Left ventricle myocardium inferior (tissue), 1 donor: ENCODE measurements at places on chromosomes 4 and X.
A peak's percentile ranks its signal among the peaks of the same experiment; 100 is the strongest.

DNA sequence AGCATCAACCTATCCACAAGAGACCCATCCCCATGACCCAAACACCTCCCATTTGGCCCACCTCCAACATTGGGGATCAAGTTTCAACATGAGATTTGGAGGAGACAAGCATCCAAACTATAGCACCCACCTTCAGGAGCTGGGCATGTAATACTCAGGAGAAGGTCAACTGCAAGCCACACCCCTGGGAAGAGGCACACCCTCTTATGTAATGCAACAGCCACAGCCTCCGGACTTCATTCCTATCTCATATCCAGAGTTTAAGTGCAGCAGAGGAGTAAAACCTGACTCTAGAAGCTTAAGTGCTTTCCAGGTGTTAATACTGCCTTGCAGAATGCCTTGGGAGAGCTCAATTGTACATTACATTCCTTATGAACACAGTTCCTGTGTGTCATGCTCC lies 197.4 kb downstream of the PTTG2 start:
- DNase-seq, result no peak

DNA sequence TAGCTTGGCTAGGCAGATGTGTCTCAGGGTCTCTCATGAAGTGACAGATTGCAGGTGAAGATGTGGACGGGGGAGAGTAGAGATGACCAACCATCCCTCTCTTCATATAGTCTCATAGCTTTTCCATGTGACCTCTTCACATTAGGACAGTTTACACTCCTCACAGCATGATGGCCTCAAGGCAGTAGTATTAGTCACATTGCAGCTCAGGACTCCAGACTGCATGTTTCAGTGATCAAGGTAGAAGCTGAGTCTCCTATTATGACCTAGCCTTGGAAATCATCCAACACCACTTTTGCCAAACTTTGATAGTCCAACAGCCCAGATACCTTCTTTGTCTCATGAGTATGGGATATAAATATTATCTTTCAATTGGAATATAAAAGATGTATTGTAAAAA lies 147.7 kb downstream of the GASK1B start:
- no peak for DNase-seq

- DNase-seq, result peak; percentile 51
Measured at GRCh38 chrX:139932073-139932900, 566 bp downstream of the ATP11C start.

GRCh38 chrX:120251471-120252011 lies 929 bp downstream of the ZBTB33 start:
- no peak for DNase-seq

DNA sequence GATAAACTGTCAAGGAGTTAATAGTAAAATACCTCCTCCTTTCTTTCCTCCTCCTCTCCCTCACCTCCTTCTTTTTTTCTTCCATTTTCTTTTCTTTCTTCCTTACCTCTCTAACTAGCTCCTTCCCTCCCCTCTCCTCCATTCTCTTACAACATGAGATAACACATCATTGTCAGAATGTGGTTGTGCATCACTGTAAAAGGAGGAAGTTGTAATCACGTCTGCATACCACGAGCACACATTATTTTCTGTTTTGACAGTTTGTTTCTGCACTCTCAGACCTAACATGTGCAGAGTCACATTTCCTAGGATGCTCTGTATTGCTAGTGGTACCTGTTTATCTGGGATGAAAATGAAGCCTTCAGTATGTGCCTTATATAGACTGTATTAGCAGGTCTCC lies 9.1 kb downstream of the SLIT2 start:
- DNase-seq, result no peak

GRCh38 chr4:76585897-76586360 lies 150.9 kb downstream of the SHROOM3 start:
- peak; percentile 70 for DNase-seq

DNA sequence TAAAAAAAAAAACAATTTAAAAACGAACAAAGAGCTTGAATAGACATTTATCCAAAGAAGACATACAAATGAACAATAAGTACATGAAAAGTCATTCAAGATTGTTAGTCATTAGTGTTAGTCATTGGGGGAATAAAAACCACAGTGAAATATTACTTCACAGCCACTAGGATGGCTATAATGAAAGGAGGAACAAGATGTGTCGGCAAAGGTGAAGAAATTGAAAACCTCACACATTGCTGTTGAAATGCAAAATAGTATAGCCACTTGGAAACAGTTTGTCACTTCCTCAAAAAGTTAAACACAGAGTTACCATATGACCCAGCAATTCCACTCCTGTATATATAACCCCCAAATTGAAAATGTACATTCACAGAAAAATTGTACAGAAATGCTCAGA lies 45.2 kb upstream of the SLC39A8 start:
- no peak for DNase-seq
